Smooth muscle cell of the coronary artery (primary cell): ENCODE measurements at places on chromosomes 5 and 9. TPM values are rescaled to one million over a fixed set of nuclear protein-coding genes. Genes with fewer than 3 reads are reported as not detected.

Gene GDF9
- total RNA-seq: under 0.01 and 0.47 TPM in 2 replicates

Gene PCDHB15
- 0.70 and 1.2 TPM in 2 replicates for total RNA-seq

Gene PAEP
- total RNA-seq: not detected in 2 replicates

Gene IL4
- total RNA-seq: not detected in 2 replicates

Gene ARHGEF28
- 4.3 and 26.2 TPM in 2 replicates for total RNA-seq

Gene OLFML2A
- 0.98 and 6.2 TPM in 2 replicates for total RNA-seq

Gene ANKRD31
- 0.08 and 0.12 TPM in 2 replicates for total RNA-seq

Gene TMEM252
- total RNA-seq: not detected in 2 replicates

Gene SOX30
- not detected in 2 replicates for total RNA-seq

Gene ENC1
- 12.5 and 186 TPM in 2 replicates for total RNA-seq

Gene C5orf58
- not detected in 2 replicates for total RNA-seq

Gene PCDHA10
- 0.08 and 1.4 TPM in 2 replicates for total RNA-seq

Gene SLC23A1
- total RNA-seq: not detected in 2 replicates

Gene ATP10B
- under 0.01 TPM in 1 of 2 replicates, not detected in the other for total RNA-seq

Gene SLC1A1
- 14.2 and 19.5 TPM in 2 replicates for total RNA-seq

Gene DPYSL3
- 68.8 and 566 TPM in 2 replicates for total RNA-seq
